Left ventricle myocardium inferior (tissue), 1 donor: ENCODE measurements at places on chromosomes 6 and 20. TPM values are rescaled to one million over a fixed set of nuclear protein-coding genes. Genes with fewer than 3 reads are reported as not detected.

- no peak for DNase-seq
These were observed 34.5 kb upstream of the NEDD9 start for GRCh38 chr6:11266926-11267325.

- no peak for DNase-seq
These were observed 81.1 kb downstream of the CD40 start for GRCh38 chr20:46199198-46199597.

- DNase-seq: no peak
These were observed 15.2 kb upstream of the ADAM33 start for GRCh38 chr20:3696745-3697587.

GRCh38 chr6:4610256-4610655, 165.9 kb upstream of the CDYL start:
- peak; percentile 62 for DNase-seq

DNA sequence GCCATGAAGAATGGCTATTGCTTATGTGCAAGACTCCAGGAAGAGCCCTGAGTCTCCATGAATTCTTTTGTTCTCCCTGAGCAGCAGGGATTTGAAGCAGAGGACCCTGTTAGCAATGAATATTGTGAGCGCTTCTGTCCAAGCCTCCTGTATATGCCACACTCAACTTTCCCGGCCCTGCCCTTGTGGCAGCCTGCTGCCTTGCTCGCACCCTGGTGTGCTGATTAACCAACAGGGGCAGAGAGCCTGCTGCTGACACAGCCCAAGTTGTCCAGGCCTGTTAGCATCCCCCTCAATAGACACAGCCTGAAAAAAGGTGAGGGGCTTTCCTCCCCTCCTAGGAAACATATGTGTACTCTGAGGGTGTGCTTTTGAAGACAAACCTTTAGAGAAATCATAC, 131.4 kb downstream of the BMP2 start:
- DNase-seq: no peak

Gene STMND1
- not detected for total RNA-seq

Gene SIRPG
- not detected for total RNA-seq

Gene RCAN2
- 312 TPM for total RNA-seq

Gene MUCL3
- total RNA-seq: not detected

- no peak for DNase-seq
These were observed 159.5 kb upstream of the MAFB start for GRCh38 chr20:40848526-40848925.

DNA sequence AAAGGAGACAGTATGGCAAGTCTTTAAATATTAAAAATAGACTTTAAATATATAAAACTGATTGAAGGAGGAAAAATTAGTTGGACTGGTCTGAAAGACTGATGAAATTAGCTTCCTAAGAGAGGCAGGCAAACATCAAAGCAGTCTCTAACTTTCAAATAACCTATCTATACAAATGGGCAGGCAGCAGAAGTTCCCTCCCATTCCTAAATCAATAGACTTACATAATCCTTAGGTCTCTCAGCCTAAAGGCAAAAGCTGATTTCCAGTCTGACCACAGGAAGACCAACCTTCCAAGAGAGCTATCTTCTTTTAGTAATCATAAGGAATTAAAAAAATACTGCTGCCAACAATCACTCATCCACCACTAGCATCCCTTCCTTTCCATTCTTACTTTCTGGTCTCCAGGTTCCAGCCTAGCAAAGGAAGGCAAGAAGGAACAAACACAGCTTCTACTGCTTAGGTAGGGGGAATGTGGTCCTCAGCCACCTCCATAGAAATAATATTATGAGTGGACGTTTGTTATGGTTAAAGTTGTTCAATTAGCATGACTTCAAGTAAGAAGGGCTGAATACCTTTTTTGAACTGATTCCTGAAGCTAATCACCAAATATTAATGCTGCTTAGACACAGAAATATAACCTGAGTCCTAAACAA, 44.1 kb downstream of the SESN1 start:
- no peak for DNase-seq

DNA sequence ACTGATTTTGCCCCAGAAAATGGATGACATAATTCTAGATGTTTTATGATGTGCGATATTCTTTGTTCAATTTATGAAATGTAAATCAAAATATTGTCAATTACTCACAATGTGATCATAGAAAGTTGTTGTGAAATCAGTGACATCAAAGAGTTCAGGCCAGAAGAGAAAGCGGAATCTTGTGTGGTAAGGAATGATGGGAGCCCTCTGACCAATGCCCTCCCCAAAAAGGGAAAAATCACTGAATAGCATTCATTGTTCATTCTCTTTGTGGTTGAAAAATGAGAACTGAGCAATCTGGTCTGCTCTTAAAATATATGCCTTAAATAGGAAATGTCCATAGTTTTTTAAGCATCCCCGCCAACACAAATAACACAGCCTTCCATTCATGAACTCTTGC, 247.1 kb upstream of the GRIK2 start:
- no peak for DNase-seq

Gene KCNK16
- not detected for total RNA-seq

Gene PRSS35
- 0.36 TPM for total RNA-seq

DNA sequence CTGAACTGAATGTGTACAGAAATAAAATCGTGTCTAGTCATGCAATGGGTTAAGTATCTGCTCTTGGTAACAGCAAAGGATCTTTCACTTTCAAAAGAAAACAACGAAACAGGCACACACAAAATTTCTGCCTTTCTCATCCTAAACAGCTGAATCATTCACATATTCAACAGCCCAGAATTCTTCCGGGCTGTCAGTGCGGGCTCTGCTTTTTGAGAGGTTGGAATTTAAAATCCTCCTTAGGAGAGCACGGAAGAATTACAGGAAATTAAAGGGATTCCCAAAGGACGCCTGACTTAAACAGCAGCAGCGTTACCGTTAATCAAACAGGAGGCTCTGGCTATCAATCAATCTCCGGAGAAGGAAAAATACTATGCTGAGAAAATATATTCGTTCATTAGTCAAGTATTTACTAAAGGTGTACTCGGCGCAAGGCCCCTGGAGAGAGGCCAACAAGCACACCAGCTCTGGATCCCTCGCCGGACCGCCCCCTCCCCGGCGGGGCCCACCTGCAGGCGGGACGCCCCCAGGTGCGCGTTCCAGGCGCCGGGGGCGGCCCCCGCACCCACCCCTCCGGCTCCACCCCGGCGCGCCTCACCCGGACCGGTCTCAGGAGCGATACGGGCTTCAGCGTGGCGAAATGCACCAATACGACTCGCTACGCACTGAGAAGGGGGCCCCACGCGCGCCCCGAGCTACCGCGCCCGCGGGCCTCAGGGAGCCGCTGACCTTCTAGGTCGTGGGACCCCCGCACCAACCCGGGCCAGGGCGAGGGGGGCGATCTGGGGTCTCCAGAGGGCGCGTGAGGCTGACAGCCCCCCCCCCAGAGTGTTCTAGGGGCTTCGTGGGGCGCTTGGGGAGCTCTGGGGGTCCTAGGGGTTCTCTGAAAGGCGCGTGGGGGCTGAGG, 1.0 kb downstream of the NAPB start:
- DNase-seq: peak; percentile 29

DNA sequence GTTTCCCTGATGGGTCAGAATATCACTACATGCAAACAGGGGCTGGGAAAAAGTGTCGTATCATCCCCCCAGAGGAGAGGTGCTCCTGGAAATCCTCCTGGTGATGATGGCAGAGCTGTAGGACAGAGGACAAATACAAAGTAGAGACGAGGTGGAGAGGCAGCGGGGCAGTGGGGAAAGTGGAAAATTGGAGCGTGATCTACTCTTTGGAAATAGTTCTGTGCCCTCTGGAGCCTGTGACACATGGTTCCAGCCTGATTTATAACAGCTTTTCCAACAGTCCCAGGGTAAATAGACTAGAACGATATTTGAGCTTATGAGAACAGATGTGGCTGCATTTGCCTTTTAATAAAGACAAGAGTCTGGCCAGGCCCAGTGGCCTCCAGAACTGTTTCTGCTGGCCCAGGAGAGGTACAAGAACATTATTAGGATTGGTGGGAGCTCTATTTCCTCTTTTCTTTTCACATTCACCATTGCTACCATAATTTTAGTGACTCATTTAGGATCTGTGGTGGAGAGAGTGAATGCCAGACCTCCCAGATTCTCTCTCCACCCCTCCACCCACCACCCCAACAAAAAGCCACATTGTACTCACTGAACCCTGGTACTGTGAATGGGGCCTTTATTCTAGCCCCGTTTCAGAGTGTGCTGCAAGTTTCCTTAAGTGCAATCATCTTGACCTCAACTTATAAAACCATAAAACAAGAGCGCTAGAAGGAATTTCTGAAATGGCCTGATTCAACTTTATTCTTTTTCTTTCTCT, 78.3 kb downstream of the BTBD3 start:
- DNase-seq: no peak

Gene POPDC3
- 56.9 TPM for total RNA-seq

Gene NKX2-4
- total RNA-seq: not detected

Gene OR2B2
- not detected for total RNA-seq

GRCh38 chr20:15039088-15039752, 701.8 kb upstream of the FLRT3 start:
- no peak for DNase-seq

- DNase-seq: no peak
These were observed 279.7 kb upstream of the FLRT3 start for GRCh38 chr20:14617123-14617522.

Gene TRIM31
- total RNA-seq: not detected

DNA sequence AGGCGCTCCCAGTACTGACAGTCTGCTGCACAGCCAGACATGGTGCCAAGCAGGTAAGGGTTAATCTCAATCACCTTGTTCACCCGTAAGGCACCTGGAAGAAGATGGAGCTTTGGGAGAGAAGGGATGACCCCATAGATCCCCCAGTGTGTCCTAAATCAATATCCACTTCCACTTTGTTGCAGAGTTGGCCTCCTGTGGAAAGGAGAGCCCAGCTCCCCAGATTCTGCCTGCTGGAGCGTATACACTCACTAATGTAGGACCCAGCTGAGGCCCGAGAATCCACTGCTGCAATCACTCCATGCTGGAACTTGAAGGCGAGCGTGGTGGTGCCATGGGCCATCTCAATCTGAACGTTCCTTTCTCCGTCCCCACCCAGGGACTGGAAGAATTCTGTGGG, 1.2 kb downstream of the PSMB8 start:
- DNase-seq: no peak

Gene PDE10A
- total RNA-seq: 12.2 TPM

DNA sequence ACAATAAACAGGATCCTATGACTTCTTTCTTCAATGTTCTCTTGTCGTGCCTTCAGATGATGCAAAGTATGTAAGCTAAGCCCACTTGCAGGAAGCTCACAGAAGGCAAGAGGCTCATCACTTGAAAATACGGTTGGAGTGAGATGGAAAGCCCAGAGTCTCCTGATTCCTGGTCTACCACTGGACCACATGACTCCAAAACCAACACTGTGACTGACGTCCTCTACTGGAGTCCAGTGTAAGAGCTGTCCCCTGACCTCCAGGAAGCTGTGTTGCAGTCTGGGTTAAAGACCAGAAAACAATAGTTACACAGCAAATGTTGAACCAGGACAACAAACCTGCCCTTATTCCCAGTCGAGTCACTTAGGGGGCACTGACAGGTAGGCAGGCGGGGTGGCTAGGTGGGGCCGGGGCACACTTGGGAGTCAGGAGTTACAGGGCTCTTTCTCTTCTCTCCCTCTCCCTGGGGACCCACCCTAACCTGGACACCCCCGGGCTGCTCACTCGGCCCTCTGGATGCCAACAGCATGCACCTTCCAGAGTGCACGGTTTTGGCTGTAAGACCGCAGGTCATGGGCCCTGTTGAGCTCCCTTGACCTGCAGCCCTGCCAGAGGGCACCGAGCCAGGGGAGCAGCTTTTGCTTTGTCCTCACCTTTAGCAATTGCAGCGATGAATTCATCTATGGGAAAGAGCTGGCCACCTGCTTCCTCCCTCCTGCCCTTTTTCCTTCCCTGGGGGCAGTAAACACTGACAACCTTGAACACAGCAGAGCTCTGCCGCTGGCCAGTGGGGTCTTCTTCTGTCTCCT, 7.4 kb downstream of the PCK1 start:
- DNase-seq: no peak

DNA sequence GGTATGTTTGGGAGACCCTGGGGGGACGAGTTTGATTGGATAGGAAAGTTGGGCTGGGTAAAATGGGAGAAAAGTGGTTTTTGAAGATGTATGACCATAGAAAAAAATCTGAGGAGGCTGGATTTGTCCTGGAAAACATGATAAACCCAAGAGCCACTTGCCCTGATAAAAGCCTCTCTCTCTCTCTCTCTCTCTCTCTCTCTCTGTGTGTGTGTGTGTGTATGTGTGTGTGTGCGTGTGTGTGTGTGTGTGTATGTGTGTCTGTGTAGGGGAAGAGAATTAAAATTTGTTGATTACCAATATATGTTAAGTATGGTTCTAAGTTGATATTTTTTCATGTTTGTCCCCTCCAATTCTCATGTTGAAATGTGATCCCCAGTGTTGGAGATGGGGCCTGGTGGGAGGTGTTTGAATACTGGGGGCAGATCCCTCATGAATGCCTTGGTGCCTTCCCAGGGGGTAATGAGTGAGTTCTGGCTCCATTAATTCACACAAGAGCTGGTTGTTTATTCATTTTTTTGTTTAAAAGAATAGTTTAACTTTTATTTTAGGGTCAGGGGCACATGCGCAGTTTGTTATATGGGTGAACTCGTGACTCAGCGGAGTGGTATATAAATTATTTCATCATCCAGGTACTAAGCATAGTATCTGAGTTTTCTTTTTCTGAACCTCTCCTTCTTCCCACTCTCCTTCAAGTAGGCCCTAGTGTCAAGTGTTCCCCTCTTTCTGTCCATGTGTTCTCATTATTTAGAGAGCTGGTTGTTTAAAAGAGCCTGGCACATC, 208.8 kb downstream of the TFAP2B start:
- no peak for DNase-seq

- no peak for DNase-seq
These were observed 10.4 kb upstream of the MMP9 start for GRCh38 chr20:45998337-45998736.

Gene TMEM217
- 0.80 TPM for total RNA-seq

- peak; percentile 30 for DNase-seq
These were observed 95.3 kb downstream of the NFATC2 start for GRCh38 chr20:51447097-51447764.

- no peak for DNase-seq
These were observed 32.9 kb downstream of the FRK start for GRCh38 chr6:116027801-116028200.

Gene OSER1
- total RNA-seq: 34.0 TPM

GRCh38 chr6:133313068-133313467, 71.9 kb downstream of the EYA4 start:
- DNase-seq: no peak

Gene NCOA5
- 16.5 TPM for total RNA-seq

Gene SAMHD1
- 37.8 TPM for total RNA-seq
